ENCODE measurements at places on chromosomes 16 and 17.

DNA sequence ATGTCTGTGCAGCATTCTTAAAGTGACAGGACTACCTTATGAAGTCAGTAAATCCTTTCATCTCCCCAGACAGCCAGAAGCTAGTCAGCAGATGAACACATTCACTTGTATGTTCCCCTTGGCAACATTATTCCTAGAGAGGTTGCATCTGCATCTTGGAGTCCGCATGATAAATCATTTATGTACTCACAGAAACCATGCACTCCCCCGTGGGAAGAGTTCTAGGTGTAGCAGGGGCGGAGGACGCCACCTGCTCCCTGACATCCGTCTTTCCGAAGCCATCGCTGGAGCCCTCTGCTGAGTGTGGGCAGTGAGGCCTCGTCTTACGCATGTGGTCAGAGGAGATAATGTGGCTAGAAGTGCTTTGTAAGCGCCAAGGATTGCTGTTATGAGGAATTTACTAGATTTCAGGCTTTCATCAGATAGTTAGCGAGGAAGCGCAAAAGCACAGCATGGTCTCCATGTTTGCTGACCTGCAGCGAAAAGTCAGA, 144.5 kb downstream of the RPTOR start:
- DNase-seq: no peak

DNA sequence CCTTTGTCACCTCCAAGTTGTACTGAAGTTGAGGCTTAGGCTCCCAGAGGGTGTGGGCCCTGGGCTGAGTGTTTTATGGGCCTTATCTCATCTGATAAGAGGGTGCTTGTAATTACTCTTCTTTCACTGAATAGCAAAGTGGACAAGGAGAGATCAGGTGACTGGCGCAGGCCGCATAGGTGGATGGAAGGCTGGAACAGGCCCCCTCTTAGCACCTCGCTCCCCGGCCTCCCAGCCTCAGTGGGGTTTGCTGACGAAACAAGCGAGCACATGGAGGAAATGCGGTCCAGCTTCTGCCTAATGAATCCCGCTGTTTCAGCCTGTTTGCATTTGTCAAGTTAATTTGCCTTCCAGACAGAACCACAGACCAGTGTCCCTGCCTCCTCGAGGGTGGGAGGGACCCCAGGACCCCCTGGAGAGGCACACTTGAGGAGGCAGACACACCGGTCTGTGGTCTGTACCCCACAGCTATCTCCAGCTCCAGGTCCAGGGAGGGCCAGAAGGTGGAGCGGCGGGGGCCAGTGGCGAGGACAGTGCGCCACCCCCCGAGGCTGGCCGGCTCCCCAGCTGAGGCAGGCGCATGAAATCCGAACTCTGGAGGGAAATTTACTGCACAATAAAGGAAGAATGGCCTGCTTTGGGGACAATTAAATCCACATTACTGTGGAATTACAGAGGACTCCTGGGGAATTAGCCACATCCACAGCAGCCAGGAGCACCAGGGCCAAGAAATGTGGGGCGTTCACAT, 123.4 kb downstream of the NTN1 start:
- DNase-seq: no peak

DNA sequence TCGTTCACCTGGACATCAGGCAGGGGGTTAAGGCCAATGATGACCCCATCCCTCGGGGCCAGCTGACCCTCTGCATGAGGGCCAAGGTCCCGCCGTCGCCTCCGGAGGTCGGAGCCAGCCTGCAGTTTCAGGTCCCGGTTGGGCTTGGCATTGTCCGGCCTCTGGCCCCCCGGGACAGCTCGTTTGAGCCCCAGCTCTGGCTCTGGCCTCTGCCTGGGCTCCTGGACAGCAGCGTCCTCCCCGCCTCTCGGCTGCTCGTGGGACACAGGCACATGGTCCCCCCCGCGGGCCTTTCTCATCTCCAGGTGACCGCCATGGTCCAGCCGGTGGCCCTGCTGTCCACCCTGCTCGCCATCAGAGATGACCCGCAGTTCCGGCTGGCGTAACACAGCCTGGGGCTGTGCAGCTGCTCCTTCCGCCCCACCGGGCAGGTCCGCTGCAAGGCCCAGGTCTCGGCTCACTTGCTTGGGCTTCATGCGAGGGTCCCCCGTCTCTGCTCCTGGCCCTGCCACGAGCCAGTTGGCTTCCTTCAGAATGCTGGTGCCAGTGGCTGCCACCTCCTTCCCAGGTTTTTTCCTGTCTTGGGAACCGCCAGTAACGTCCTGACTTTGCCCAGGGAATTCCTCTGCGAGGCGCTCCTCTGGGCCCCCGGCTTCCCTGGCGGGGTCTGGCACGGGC, 6.7 kb downstream of the NDUFAF8 start:
- no peak for DNase-seq

GRCh38 chr17:17132746-17133145, 73.4 kb downstream of the PLD6 start:
- DNase-seq: no peak

DNA sequence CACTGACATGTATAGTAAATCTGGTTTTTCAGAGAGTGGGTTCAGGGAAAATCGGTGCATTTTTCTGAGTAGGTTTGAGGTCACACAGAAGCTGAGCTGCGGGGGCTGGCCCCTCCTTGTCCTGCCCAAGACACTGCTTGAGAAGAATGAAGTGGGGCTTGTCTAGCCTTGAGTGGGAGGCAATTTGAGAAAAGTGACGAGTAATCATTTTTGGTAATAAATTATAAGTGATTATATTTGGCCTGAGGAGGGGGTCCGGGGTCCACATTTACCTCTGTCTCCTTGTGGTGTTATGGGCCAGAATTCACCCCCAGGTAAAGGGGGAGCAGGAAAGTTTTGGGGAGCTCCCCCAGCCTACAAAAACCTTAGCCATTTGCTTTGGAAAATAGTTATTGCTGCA, 28.1 kb downstream of the WFDC1 start:
- DNase-seq: no peak

DNA sequence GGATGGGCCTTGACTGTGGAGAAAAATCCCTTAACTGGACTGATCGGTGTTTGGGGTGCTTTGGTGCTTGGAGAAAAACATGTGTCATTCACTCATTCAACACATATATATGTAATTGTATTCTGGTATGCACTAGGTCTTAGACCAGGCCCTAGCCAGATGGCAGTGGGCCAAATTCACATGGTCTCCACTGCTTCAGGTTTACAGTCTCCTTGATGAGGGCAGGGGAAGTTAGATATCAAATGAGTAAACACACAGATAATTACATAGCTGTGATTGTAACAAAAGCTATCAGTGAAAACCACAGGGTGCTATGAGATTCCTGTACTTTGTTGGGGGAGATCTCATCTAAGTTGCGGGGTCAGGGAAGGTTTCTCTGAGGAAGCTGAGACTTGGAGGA, 78.8 kb downstream of the WWP2 start:
- no peak for DNase-seq

DNA sequence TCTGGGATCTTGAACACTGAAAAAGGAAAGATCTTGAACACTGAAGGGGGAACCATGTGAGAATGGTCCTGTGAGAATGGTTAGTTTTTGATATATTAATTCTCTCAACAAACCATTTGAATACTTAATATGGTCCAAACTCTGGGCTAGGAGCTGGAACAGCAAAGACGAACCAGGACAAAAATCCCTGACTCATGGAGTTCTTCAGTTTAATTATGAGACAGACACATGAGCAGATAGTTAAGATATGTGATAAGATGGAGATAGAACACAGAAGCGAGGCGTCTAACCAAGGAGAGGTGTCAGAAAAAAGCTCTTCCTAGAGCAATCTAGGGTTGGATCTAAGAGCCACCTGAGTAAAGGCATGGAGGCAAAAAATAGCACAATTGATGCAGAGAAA, 1.6 kb downstream of the CKLF start:
- DNase-seq: no peak

DNA sequence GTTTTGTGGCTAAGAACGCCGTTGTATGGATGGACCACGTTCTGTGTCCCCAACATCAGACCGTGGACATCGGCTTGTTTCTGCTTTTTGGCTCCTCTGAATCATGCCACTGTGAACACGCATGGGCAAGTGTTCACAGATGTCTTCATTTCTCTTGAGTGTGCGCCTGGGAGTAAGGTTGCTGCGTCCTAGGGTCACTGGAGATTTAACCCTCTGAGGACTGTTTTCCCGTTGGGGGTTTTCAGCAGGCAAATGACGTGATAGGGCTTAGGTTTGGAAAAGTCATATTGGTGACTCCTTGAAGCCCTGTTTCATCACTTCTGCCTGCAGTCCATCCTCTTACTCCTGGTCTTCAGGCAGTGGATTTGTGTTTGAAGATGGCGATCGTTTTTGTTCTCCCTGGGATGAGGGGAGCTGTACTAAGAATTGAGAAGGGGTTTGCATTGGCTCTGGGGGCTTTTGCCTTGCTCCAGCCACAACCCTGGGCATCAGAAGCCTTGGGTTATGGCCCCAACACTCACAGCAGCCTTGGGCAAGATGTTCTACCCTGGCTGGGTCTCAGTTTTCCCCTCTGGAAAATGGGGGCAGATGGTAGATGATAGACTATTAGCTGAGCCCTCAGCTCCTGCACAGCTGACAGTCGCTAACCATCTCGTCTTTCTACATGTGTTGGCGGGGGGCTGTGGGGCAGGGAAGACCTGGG, 67.2 kb upstream of the CIBAR2 start:
- DNase-seq: no peak

GRCh38 chr16:1643521-1643920, 31.4 kb downstream of the CRAMP1 start:
- DNase-seq: no peak

DNA sequence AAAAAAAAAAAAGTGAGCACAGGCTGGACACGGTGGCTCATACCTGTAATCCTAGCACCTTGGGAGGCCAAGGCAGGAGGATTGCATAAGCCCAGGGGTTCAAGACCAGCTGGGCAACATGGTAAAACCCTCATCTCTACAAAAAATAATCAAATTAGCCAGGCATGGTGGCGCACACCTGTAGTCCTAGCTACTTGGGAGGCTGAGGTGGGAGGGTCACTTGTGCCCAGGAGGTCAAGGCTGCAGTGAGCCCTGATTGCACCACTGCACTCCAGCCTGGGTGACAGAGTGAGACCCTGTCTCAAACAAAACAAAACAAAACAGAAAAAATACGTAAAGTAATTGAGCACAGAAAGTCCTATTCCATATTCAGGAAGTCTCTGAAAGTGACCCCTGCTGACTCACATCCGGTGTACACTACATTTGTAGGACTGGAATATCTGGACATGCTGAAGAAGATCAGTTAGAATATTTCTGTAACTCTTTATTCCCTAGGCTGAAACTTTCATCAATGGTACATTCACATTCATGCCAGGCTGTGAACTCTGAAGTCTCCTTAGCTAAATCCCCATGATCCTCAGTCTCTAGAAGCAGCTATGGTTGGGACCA, 66.0 kb upstream of the HAS3 start:
- DNase-seq: no peak

- no peak for DNase-seq
Measured at GRCh38 chr16:68046106-68046505, 23.0 kb downstream of the DUS2 start.

DNA sequence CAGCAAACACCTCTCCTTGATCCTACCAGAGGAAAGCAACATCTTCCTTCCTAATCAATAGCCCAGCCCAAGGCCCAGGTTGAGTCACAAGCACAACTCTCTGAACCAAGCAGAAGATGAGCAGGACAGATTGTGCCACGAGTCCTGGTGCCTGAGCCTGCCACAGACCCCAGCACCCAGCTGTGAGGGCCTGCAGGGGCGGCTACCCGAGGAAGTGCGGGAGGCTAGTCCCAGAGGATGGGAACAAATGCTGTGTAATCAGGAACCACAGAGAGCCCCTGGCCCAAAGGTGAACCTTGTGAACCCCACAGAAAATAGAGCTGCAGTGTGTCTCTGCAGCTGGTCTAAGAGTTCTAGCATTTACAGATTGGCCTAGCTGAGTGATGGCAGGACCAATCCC, 126.8 kb upstream of the HSBP1 start:
- no peak for DNase-seq
